Aorta (tissue), 5 donors: ENCODE measurements at places on chromosomes 1 and 21. TPM values are rescaled to one million over a fixed set of nuclear protein-coding genes. Genes with fewer than 3 reads are reported as not detected.
A peak's percentile ranks its signal among the peaks of the same experiment; 100 is the strongest.

GRCh38 chr1:10824821-10825540 lies 28.5 kb upstream of the CASZ1 start:
- no peaks in the 10 kb centered on the region for H3K36me3 ChIP-seq
- H3K27ac ChIP-seq = no peak overlapping the region
- no peak overlapping the region for H3K4me3 ChIP-seq
- DNase-seq = no peak

DNA sequence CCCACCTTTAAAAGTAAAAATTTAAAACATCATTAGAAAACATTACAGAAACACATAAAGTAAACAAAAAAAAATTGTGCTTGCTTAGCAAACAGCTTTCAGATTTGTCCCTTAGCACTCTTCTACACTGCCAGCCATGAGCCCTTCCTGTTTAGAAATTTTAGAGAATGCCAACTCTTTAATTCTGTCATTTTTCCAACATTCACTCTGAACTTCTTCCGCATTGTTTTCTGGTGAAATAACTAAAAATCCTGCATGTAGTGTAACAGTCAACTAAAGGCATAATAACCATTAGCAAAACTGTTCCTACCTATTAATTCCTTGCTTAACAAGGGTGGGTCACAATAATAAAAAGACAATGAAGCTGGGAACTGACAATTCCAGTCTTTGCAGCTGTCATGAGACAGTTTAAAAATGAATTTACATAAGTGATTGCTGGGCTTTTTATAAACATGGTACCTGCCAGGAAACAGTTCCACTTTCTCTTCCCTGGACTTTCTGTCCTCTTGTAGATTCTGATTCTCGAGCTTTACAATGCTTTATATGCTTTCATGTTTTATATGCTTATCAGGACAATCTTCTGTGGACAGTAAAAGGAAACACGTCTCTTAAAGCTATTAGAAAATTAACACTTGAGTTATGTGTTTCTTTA lies 19.0 kb downstream of the GNG12 start:
- no peaks in the 10 kb centered on the region for H3K36me3 ChIP-seq
- H3K27ac ChIP-seq = peak overlapping the region; percentile 61
- no peak overlapping the region for H3K4me3 ChIP-seq
- H3K4me1 ChIP-seq = peaks cover 11% of the 10 kb centered on the region
- DNase-seq = no peak
- no peaks in the 10 kb centered on the region for H3K27me3 ChIP-seq

- H3K36me3 ChIP-seq = no peaks in the 10 kb centered on the region
- no peak for DNase-seq
- H3K27ac ChIP-seq = no peak overlapping the region
- no peak overlapping the region for H3K4me3 ChIP-seq
- H3K4me1 ChIP-seq = peaks cover 2% of the 10 kb centered on the region
Measured at GRCh38 chr1:167288390-167289074, 67.8 kb downstream of the POU2F1 start.

The IL23R gene
- total RNA-seq = 0.21 TPM

DNA sequence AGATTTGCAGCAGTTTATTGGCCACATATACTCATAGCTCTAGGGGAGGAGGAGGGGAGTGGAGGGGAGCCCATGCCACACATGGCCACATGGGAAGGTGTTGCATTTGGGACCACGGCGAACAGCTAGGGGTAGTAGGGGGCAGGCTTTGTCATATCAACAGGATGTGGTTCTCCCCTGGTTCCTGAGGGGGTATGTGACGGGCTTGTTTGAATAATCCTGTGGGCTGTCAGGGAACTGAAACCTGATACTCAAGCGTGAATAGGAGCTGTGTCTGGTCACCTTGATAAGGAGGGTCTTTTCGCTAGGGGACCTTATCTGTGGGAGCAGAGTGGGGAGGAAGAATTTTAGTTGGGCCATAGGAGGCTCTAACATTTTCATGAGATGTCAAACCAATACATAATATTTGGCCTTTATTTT lies 264.7 kb downstream of the CTH start:
- no peaks in the 10 kb centered on the region for H3K4me1 ChIP-seq
- no peak for DNase-seq
- H3K36me3 ChIP-seq = no peaks in the 10 kb centered on the region
- no peak overlapping the region for H3K27ac ChIP-seq

DNA sequence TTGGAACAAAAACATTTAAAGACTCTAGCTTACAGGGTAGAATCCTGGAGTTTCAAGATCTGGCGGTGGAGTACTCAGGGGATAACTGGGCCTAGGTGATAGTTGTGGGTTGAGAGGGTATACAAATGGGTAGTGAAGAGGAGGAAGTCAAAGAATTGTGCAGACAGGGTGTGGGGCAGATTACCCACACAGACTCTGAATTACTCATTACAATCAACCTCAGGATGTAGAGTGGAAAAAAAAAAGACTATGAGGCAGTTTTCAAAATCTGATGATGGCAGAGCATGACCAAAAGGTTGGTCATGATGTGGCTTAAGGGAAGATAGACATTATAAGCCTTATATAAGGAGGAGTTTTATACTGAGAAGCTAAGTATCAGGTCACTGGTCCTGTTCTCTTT lies 44.1 kb upstream of the GLIS1 start:
- no peaks in the 10 kb centered on the region for H3K4me1 ChIP-seq
- H3K36me3 ChIP-seq = no peaks in the 10 kb centered on the region
- H3K4me3 ChIP-seq = no peak overlapping the region
- H3K27me3 ChIP-seq = no peaks in the 10 kb centered on the region

DNA sequence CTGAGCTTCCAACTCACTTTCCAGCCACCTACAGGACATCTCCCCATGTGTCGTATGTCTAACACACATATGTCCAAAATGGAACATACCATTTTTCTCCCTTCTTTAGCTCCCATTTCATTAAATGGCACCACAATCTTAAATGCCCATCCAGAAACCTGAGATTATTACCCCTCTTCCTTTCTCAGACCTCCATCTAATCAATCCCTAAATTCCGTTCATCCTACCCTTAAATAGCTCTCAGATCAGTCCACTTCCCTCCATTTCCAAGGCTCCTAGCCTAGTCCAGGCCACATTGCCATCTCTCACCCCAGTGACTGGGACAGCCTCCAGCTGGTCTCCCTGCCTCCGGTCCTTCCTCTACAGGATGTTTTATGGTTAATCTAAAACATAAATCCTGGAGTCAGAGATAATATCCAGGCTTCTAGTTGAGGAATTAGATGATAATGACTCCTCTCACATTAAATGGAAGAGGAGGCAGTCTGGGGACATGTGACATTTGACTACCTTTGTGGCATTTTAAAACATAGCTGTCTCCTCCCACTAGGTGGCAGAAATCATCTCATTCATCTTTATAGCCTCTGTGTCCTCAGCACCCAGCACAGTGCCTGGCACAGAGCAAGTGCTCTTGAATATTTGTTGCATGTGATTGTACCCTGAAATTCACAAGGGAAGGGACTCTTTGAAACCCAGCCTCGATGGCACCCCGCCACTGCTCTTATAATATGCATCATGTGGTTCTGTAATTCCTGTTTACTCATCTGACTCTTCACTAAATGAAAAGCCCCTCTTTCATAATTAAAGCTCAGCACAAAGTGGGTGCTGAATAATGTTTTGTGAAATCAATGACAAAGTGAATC lies 102.3 kb downstream of the TMEM53 start:
- no peaks in the 10 kb centered on the region for H3K27me3 ChIP-seq
- H3K27ac ChIP-seq = no peak overlapping the region
- H3K4me3 ChIP-seq = no peak overlapping the region
- no peaks in the 10 kb centered on the region for H3K36me3 ChIP-seq
- H3K4me1 ChIP-seq = no peaks in the 10 kb centered on the region

DNA sequence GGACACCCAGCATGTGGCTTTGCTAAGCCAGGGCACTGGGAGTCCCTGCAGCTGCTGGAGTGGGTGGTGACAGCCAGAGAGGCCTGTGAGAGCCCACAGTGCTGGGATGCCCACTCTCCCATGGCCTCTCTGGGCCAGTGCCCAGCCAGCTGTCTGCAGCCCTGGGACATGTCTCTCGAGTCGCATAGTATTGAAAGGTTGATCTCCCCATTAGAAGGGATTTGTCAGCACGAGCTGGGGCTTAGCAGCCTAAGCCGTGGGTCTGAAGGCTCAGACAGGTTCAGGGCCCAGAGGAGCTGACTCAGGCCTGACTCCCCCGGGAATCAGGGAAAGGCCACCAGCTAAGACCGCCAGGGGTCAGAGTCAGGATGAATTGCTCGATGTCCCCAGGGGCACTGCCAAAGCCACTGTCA lies 53.5 kb downstream of the FOXD2 start:
- no peaks in the 10 kb centered on the region for H3K36me3 ChIP-seq
- no peaks in the 10 kb centered on the region for H3K27me3 ChIP-seq
- DNase-seq = no peak
- H3K4me3 ChIP-seq = no peak overlapping the region

GRCh38 chr1:22536506-22536905 lies 26.8 kb upstream of the EPHA8 start:
- H3K4me3 ChIP-seq = no peak overlapping the region
- no peak overlapping the region for H3K27ac ChIP-seq
- no peak for DNase-seq
- H3K36me3 ChIP-seq = peaks cover 2% of the 10 kb centered on the region
- H3K27me3 ChIP-seq = no peaks in the 10 kb centered on the region

The DNASE2B gene
- not detected for total RNA-seq

DNA sequence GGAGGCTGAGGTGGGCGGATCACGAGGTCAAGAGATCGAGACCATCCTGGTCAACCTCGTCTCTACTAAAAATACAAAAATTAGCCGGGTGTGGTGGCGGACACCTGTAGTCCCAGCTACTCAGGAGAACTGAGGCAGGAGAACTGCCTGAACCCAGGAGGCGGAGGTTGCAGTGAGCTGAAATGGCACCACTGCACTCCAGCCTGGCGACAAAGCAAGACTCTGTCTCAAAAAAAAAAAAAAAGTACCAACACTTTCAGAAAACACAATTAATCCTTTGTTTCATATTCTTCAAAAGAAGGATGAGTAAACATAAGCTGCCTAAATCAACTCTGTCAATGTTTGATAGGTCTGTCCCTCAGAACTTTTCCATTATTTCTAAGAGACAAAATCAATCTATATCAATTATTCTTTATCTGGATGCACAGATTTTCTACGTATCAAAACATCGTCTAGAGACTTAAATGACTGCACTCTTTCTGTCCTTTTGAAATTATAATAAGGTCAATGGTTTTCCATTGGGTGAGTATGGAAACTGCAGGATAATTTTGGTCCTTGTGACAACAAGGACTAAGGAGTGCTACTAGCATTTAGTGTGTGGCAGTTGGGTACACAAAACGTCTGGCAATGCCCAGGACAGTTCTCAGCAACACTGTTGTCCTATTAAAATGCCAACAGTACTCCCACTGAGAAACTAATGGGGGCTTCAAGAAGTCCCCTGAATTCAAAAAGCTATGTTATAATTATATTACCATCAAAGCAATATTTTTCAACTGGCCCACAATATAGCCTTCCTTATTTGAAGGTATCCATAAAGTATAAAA lies 40.7 kb downstream of the LPGAT1 start:
- no peaks in the 10 kb centered on the region for H3K4me1 ChIP-seq
- no peak overlapping the region for H3K4me3 ChIP-seq
- no peak for DNase-seq
- H3K27me3 ChIP-seq = no peaks in the 10 kb centered on the region
- H3K36me3 ChIP-seq = no peaks in the 10 kb centered on the region

The GTF2B gene
- total RNA-seq = 20.9 TPM

GRCh38 chr1:13546791-13547190 lies 33.0 kb upstream of the LRRC38 start:
- no peak overlapping the region for H3K27ac ChIP-seq
- H3K4me3 ChIP-seq = no peak overlapping the region

- no peaks in the 10 kb centered on the region for H3K4me1 ChIP-seq
- H3K27me3 ChIP-seq = no peaks in the 10 kb centered on the region
- no peak for DNase-seq
- no peak overlapping the region for H3K4me3 ChIP-seq
Measured at GRCh38 chr1:195328681-195329080, 1279.6 kb downstream of the KCNT2 start.

GRCh38 chr1:20095564-20096434 lies 23.5 kb downstream of the PLA2G2D start:
- H3K27ac ChIP-seq = no peak overlapping the region
- no peaks in the 10 kb centered on the region for H3K4me1 ChIP-seq
- H3K4me3 ChIP-seq = no peak overlapping the region
- no peaks in the 10 kb centered on the region for H3K27me3 ChIP-seq
- DNase-seq = peak; percentile 7

DNA sequence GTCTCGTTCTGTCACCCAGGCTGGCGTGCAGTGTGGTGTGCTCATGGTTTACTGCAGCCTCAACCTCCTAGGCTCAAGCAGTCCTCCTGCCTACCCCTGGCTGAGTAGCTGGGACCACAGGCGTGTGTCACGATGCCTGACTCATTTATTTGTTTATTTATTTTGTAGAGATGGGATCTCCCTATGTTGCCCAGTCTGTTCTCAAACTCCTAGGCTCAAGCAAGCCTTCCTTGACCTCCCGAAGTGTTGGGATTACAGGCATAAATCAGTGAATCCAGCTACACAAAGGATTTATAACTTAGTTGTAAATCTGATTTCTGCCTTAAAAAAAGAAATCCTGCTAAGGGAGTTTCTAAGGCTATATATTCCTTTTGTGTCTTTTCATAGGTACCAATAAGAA lies 30.5 kb upstream of the ZNF496 start:
- no peaks in the 10 kb centered on the region for H3K36me3 ChIP-seq
- no peaks in the 10 kb centered on the region for H3K27me3 ChIP-seq
- H3K4me3 ChIP-seq = no peak overlapping the region
- H3K27ac ChIP-seq = no peak overlapping the region
- H3K4me1 ChIP-seq = peaks cover 2% of the 10 kb centered on the region

The C1QA gene
- 249 TPM for total RNA-seq

GRCh38 chr1:200107004-200107470 lies 79.5 kb downstream of the NR5A2 start:
- DNase-seq = no peak
- H3K27ac ChIP-seq = no peak overlapping the region
- no peaks in the 10 kb centered on the region for H3K36me3 ChIP-seq
- no peak overlapping the region for H3K4me3 ChIP-seq
- no peaks in the 10 kb centered on the region for H3K4me1 ChIP-seq

DNA sequence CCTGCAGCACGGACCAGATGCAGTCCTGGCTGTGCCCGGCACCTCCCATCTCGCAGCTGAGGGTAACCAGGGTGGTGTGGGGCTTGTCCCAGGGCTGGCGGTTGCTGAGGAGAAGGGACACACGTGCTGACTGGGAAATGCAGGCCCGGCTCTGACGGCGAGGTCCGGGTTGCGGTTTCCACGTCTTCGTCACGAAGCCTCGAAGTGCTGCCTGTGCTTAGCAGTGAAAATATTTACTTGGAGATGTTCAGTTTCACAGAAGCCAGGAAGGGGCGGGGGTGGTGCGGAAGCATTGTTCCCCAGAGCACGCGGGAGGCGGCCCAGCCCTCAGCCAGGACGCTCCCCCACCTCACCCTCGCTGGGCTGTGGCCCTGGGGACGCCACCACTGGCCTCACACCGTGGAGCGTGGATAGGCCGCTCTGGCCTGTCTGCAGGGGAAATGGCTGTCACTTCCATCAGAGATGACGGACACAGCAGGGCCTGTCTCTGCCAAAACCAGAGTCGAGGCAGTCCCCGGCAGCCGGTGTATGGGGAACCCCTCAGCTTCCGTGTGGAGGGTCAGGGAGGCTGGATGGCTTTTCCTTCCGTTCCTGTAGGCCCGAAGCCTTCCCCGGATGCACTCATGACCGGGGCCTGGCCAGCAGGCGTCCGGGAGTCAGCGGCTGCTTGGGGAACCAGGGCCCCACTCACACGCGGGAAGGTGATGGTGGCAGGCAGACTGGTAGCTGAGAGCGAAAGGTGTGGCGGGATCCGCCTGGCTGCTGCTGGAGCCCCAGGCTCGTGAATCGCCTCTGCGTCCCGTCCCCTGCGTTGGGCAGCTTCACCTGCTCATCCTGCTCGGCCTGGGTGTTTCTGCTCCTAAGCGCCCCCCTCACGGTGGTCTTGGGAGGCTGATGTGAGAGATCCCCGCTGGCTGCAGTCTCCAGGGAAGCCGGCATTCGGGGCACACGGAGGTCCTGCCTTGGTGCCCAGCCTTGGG lies 14.7 kb upstream of the POFUT2 start:
- H3K36me3 ChIP-seq = no peaks in the 10 kb centered on the region
- no peak overlapping the region for H3K4me3 ChIP-seq
- no peaks in the 10 kb centered on the region for H3K4me1 ChIP-seq
- no peak overlapping the region for H3K27ac ChIP-seq
